ENCODE measurements at places on chromosomes 5 and 9.
A peak's percentile ranks its signal among the peaks of the same experiment; 100 is the strongest.

DNA sequence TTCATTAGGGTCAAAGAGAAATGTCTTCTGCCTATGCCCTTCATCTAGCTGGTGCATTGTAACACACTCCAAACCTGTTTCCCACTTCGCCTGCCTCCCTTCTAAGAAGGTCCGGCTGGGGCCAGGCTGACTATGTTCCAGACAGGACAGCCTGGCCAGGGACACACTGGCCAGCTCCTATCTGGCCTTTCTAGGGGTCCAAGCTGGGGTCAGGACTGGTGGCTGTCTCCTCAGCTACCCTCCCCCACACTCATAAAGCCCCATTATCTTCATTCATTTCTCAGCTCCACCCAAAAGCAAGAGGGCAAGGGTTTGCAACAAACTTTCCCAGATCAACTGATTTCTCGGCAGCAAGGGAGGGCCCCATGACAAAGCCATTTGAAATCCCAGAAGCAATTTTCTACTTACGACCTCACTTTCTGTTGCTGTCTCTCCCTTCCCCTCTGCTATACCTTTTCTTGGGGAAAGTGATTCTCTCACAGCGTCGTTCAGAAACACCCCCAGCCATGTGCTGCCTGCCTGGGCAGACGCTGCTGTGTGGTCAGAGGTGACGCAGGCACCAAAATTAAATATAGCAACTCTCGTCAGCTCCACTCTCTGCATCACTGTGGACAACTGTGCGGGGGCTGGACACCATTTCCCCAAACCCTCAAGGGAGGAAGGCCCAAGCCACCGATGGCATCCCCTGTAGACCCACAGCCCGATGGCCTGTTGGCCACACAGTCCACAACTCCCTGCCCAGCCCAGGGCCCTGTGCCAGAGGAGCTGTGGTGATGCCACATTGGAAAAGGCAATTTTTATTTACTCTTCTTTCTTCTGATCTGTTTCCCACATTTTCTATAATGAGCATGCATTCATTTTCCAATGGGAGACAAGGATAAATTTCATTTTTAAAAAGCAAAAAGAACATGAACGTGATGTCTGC is 6.1 kb downstream of the IL13 start:
- no peak for DNase-seq

GRCh38 chr5:158456756-158457155 is 597.8 kb upstream of the CLINT1 start:
- no peak for DNase-seq

GRCh38 chr9:129865668-129866320 is 30.5 kb downstream of the USP20 start:
- DNase-seq, result no peak

GRCh38 chr9:14779566-14780022 is 57.1 kb upstream of the CER1 start:
- no peak for DNase-seq

DNA sequence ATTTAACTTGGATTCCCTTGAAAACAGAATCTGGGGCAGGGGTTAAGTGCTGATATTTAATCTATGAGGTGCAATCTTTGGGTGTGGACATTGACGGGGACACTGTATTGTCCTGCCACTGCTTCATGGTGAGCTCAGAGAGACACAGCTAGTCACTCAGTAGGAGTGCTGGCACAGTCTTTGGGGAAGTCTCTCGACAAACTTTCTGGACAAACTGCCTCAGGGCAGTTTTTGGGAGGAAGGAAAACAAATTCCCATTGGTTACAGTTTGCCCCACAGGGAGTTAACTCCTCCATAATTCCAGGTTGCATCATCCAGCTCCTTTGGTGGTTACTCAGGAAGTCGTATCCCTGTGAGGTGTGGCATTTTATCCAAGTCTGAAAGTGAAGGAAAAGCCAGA is 17.9 kb downstream of the HNRNPK start:
- no peak for DNase-seq

GRCh38 chr9:71962328-71962727 is 50.9 kb downstream of the C9orf85 start:
- DNase-seq, result no peak

- no peak for DNase-seq
These were observed 222.9 kb upstream of the FTMT start for GRCh38 chr5:121628783-121629182.

- no peak for DNase-seq
These were observed 32.0 kb downstream of the RGS3 start for GRCh38 chr9:113495526-113495925.

GRCh38 chr9:74458832-74459231 is 38.3 kb upstream of the RORB start:
- DNase-seq, result no peak

DNA sequence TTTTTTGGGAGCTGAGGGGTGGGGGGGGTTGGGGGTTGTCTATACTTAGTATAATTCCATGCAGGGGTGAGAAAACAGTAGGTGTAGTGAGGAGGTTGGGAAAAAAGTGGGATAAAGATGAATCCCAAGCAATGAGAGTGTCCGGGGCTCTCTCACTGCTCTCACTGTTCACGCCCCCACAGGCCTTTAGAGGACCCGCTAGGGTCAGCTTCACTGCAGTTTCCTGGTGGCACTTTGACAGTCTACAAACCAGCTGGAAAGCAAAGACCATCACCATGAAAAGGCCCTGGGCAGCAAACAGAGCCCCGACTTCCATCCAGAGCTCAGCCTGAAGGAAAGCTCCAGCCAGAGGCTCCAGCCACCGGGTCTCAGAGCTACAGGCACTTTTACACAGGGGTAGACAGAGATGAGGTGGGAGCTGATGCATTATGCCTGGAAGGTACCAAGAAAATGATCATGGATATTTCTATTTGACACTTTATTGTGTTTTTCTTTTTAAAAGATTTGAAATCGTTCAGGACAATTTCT is 355.1 kb downstream of the ADAMTS6 start:
- DNase-seq, result no peak

GRCh38 chr5:124841829-124842712 is 95.6 kb upstream of the ZNF608 start:
- no peak for DNase-seq

DNA sequence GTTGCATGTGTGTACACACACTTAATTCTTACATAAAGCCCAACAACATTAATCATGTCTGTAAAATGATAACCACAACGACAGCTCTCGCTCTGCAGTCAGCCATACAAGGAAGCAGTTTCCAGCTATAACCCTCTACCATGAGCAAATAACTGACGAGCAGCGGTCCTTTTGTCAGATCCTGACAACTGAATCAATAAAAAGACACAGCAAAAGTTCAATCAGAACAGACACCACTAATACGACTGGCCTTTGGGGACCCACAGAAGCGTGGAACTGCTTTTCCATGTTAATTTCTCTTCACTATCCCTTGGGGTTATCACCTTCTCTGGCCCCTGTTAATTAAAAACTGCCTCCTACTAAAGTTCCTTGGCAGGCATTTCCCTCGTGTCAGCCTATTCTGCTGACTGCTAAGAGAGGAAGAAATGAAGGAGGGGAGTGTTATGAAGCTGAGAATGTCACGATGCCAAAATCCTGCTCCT is 722.8 kb upstream of the GRAMD2B start:
- peak; percentile 59 for DNase-seq

DNA sequence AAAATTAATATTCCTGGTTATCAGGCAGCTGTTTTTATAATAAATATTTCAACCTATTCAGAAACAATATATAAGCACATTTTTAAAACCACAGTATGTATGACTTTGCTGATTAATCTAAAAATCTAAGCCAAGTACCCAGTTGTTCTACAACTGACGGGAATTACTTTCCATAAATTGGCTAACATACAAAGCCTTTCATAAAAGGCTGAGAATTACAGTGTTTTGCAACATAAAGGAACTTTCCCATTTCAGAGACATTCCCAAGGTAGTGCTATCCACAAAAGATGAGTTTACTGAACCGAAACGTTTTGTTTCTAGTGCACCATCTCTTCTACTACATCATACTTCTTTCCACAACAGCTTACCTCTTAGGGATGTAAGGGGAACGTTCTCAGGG is 7.2 kb downstream of the RNF145 start:
- no peak for DNase-seq
